ENCODE measurements at places on chromosomes 1 and 21.

DNA sequence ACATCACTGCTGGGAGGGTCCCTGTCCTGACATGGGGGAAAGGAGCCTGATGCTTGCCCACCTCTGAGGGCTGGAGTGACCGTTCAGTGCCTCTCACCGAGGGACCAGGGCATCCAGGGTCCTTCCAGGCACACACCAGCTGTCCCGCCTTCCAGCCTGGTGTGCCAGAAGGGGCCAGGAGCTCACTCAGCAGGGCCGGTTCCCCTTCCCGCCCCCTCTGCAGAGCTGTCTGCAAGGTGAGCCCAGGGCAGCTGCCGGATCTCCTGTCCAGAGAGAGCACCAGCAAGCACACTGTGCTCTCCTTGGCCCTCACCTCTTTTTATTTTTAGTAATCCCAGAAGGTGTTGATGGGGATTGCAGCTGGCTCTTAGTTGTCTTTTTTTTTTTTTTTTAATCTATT lies 16.9 kb downstream of the H6PD start:
- DNase-seq = no peak

DNA sequence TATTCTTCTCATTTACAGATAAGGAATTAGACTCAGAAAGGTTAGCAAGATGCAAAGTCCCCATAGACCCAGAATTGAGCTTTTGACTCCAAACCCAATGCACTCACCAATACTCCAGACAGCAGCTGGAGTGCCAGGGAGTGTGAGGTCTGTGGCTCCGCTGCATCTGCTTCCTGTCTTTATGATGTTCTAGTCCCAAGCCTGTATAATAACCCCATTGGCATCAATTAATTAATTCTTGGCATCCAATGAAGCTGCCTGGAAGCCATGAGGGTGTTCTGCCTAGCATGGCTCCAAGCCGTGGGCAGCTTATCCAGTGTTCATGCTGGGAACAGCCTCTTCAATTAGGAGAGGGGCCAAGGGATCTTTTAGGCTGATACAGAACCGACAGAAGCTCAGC lies 188.7 kb downstream of the GIPC2 start:
- DNase-seq = no peak

DNA sequence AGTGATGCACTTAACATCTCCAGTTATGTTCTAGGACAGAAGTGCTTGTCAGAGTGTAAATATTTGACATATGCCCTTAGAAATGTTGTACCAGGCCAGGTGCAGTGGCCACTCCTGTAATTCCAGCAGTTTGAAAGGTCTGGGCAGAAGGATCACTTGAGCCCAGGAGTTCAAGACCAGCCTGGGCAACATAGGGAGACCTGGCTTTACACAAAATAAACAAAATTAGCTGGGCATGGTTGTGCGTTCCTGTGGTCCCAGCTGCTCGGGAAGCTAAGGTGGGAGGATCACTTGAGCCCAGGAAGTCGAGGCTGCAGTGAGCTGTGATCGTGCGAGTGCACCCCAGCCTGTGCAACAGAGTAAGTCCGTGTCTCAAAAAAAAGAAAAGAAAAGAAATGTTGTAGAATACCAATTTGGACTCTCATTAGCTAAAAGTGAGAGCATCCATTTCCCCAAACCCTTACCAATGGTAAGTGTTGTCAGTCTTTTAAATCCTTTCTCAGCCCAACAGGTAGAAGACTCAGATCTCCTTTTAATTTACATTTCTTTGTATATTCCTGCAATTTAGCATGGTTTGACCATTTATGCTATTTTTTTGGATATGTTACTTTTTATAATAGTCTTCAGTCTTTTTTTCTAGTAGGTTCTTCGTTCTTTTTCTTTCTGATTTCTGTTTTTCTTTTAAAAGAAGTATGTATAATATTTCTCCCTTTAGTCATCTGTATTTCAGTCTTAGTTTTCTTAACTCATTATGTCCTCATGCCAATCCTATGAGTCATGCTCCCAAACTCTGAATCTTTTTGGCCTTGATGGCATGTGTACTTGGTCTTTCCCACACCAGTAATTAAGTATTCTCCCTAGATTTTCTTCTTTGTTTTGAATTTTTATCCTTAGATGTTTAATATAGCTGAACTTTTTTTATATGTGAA lies 74.4 kb downstream of the CAMTA1 start:
- DNase-seq = no peak

DNA sequence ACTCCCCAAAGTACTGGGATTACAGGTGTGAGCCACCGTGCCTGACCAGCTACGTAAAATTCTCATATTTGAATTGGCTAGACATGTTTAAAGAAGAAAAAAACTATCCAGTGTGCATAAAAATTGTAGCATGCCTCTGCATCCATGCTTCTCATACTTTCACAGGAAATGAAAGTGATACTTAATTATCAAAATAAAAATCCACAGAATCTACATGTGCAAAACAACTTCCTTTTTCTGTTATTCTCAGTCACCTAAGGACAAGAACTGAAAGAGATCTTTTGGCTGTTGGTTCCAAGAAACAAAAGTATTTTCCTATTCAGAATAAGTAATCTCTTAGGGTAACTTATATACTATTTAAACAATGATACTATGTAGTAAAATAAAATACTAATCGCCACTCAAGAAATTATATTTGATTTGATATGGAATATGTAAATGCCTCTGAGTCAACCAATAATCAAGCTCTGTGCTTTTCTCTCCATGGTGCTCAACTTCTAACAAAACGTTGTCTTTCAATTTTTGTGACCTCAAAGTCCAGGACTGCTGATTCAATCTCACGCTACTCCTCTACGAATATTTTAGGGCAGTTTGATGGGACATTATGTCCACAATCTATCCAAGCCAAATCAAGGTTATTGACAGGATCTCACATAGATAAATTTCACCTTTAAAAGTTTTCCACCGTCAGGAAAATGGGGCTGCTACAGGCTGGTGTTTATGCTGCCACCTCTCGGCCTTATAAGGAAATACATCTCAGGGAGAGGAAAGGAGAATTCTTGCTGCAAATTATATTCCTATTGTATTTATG lies 102.7 kb downstream of the ZNF281 start:
- no peak for DNase-seq

GRCh38 chr1:208137193-208137592 lies 107.0 kb downstream of the PLXNA2 start:
- no peak for DNase-seq

DNA sequence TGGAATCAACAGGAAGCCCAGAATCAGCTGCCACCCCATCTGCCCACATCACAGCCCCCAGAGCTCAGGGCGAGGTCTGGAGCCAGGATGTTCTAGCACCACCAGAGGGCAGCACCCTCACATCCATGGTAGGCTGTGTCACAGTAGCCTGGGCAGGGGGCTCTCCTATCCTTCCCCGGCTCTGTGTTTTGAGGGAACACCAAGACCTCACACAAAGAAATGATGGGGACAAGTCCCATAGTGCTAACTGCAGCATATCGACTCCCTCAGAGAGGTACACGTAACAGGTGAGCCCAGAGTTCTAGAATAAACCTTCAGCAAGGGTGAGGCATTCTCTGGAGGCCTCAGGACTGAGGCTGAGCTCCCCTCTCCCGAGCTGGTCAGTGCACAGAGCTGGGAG lies 2.3 kb upstream of the KCNC4 start:
- DNase-seq = peak; percentile 63

DNA sequence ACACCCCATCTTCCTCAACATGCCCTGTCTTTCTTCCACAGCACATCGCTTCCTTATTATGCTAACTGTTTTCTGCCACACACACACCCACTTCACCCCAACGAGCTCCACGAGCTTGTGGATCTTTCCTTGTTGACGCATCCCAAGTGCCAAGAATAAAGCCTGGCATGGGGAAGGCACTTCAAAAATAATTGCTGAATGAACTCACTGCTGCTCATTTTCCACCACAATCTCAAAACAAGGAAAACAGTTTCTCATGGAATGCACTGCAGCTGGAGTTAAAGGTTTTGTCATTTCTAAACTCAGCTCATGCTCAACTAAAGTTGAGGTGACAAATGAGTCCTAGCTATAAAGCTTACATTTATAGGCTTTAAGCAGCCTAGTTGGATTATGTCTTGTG lies 86.0 kb downstream of the TIAM1 start:
- DNase-seq = no peak

DNA sequence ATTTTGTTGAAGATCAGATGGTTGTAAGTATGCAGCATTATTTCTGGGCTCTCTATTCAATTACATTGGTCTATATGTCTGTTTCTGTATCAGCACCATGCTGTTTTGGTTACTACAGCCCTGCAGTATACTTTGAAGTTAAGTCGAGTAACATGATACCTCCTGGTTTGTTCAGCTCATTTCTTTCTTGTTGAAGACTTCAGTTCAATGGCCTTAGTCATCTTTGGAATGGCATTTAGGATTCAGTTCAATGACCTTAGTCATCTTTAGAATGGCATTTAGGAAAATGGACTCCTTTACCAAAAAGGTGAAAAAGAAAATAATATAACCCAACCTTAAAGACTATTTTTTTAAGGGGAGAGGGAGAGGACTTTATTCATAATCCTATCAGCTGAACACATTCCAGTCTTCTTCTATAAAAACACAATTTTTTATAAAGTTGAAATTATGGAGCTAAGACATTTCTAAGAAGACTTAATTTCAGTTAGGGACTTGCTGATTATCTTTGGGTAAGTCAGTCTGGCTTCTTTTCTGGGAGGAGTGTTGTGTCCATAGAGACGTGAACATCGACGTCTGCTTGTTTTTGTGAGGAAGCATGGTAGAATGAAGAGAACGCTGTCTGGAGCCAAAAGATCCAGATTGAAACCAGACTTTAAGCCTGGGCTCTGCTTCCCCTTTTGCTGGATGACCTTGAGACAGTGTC lies 48.3 kb downstream of the DDR2 start:
- DNase-seq = no peak

DNA sequence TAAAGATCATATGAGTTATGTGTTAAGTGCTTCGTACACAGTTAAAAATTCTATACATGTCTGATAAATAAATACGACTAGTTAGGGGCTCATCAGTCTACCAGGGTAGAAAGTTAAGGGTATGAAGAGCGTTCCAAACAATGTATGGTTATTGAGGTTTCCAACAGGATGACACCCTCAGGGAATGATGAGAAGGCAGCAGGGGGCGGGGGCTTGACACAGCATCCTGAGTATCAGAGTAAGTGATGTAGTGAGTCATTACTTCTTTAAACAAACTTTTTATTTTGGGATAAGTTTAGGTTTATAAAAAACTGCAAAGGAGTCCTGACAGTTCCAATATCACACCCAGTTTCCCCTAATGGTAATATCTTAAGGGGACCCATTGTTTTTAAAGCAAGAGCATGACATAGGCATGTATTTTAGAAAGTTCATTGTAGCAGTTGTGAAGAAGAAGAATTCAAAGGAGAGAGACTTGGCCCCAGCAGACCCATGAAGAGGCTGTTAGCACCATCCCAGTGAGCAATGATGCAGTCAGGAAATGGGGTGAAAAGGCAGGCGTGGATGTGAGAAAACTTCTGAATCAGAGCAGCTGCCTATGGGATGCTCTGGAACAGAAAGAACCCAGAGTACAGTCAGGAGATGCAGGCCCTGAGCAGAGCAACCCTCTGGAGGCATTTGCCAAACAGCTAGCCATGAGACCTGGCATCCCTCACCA lies 15.0 kb upstream of the PSMB2 start:
- no peak for DNase-seq

- DNase-seq = no peak
Measured at GRCh38 chr1:197451381-197451780, 183.3 kb downstream of the CRB1 start.

DNA sequence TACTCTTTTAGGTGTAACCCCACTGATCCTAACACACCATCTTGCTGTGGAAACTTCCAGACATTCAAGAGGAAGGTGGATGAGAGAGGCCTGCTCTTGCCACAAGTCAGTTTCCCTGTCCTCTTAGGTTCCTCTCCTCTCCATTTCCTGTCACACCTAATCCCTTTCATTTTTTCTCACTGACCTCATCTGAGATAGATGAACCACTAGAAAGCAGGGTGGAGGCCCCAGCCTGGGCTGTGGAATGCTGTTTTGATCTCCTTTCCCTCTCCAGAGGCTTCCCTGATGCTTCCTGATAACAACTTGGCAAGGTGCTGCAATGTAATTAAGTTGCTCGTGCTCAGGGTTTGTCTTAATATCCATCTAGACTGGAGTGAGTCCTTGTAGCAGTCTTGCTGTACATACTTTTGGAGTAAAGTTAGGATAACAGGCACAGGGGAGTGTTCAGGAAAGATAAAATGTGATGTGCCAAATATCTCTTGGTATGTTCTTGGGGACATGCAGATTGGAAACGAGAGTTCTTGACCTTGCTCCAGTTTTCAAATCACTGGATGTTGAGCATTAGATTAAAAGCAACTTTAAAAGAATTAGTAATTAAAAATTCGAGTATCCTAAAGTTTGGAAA lies 11.2 kb downstream of the LRRC42 start:
- no peak for DNase-seq

DNA sequence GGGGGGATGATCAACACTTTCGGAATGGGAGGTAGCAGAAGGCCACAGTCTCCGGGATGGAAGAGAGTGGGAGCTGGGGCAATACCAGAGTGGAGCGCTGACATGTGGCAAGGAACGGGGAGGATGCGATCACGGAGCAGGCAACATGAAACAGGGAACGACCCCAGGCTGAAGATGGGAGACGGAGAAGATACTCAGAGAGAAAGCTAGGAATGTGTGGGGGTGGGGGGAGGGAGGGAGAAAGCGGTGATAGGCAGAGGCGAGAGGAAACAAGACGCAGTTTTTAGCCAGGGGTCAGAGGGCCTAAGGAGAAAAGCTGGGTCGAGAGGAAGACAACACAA lies 577 bp downstream of the RAB3GAP2 start:
- no peak for DNase-seq

DNA sequence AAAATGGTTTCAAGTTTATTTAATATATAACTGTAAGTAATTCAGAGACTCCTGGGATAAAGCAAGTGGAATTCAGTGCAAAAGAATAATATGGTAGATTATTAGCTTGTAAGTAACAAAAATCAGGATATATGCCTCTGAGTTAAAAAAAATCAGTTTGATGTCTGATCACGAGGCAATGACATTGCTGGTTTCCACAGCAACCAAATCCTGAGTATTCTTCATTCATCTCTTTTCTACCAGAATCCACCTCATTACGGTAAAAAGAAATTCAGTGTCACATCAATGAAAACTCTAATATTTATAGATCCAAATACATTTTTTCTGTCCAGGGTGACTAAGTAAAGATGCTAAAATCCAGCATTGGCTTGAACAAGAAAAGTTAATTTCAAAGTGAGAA lies 642.3 kb upstream of the TMPRSS15 start:
- no peak for DNase-seq

DNA sequence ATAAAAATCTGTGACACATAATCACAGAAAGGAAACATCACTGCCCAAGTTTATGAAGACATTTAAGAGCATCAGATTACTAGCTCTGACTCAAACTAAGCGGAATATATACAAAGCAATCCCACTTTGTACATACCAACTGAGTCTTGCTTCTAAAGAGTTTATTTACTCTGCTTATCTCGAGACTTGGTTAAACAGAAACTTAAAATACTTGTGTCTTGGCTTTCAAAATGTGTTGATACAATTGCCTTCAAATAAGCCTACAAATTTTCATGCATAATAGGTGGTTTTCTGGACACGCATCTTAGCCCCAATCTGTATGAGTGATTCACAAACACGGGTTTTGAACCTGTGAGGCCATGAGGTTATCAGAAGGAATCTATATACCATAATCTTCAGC lies 21.0 kb downstream of the CD160 start:
- no peak for DNase-seq

GRCh38 chr1:75484789-75485188 lies 126.1 kb downstream of the SLC44A5 start:
- DNase-seq = no peak

GRCh38 chr1:81877940-81878339 lies 77.2 kb downstream of the ADGRL2 start:
- no peak for DNase-seq

Measured in stimulated activated CD8-positive, alpha-beta memory T cell treated with anti-CD3 and anti-CD28 coated beads, Interleukin-15, amount 100 ng/mL, for 1 hour (primary cell).